Stimulated activated CD4-positive, alpha-beta T cell treated with anti-CD3 and anti-CD28 coated beads, Interleukin-1b, Interleukin-23, amount 100 ng/mL, for 24 hours (primary cell): ENCODE measurements at places on chromosomes 13 and 19.

DNA sequence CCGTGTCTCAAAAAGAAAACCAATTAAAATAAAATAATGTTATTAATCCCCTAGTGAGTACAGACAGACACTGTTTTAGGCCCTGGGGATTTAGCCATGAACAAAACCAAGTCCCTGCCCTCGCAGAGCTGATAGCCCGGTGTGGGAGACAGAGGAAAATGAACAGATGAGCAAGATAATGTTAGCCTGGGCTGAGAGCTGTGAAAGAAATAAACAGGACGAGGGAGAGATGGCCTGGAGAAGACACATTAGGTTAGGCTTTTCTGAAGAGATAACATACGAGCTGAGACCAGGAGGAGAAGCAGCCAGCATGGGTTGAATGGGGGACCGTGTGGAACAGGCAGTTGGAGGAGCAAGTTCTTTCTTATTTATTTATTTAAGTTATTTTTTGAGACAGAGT lies 9.0 kb downstream of the RELB start:
- no peak for DNase-seq

- DNase-seq: no peak
These were observed 107.6 kb downstream of the SOX1 start for GRCh38 chr13:112174476-112175110.

DNA sequence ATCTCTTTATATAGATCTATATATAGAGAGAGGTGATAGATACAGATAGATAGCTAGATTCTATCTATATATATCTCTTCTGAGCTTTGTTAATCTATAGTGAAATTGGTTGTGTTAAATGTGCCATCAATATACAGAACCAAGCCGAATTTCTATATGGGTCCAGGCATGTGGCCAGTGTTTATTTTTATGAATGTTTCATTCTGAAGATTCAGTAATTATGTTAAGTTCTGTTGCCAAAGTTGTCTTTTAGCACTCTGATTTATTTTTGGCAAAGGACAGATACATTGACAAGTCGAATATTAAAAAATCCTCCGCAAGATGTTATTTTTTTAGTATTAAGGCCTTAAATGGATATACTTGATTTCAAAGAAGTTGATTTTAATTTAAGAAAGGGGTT lies 190.4 kb upstream of the HTR2A start:
- no peak for DNase-seq

GRCh38 chr19:47646924-47647323 lies 38.0 kb downstream of the BICRA start:
- DNase-seq: no peak

GRCh38 chr19:11306337-11306736 lies 10.4 kb downstream of the TSPAN16 start:
- no peak for DNase-seq

- DNase-seq: no peak
These were observed 126.3 kb upstream of the SLC7A1 start for GRCh38 chr13:29721766-29722165.

DNA sequence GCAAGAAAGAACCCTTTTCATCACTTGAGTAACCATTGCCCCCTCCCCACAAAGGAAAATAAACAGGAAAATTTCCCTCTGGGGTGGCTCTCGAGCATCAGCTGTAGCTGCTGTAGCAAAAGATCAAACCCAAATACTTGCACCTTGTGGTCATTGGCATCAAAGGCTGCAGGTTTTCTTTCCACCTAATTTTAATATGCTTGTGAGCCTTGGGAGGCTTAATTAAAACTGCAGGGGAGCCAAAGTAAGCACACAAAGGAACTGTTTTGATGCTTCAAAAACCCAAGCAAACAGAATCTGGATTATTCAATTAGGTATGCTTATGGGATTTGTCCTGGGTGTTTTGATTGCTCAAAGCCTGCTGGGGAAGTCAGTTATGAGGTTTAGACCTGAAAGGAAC lies 119.5 kb downstream of the SHISA2 start:
- no peak for DNase-seq

GRCh38 chr19:56969759-56970178 lies 129.2 kb upstream of the PEG3 start:
- no peak for DNase-seq

GRCh38 chr19:12834976-12835757 lies 788 bp upstream of the RTBDN start:
- DNase-seq: no peak
